SIG-M5 (cell line): ENCODE measurements at places on chromosomes 3 and 15.

- DNase-seq = no peak
Observed at GRCh38 chr15:70049701-70050301, 47.9 kb downstream of the TLE3 start.

- DNase-seq = no peak
Observed at GRCh38 chr3:130979117-130979516, 47.5 kb downstream of the ASTE1 start.

- DNase-seq = no peak
Observed at GRCh38 chr15:36926427-36926825, 173.9 kb downstream of the MEIS2 start.

- no peak for DNase-seq
Observed at GRCh38 chr3:49535971-49536874, 18.1 kb upstream of the BSN start.

GRCh38 chr3:141594357-141594756 lies 107.5 kb downstream of the RASA2 start:
- no peak for DNase-seq
